ENCODE measurements at places on chromosomes 1 and 21.
A peak's percentile ranks its signal among the peaks of the same experiment; 100 is the strongest.

GRCh38 chr1:1883092-1883873 is 7.6 kb downstream of the GNB1 start:
- DNase-seq = no peak

- DNase-seq = no peak
Observed at GRCh38 chr1:233721004-233721595, 107.2 kb downstream of the KCNK1 start.

DNA sequence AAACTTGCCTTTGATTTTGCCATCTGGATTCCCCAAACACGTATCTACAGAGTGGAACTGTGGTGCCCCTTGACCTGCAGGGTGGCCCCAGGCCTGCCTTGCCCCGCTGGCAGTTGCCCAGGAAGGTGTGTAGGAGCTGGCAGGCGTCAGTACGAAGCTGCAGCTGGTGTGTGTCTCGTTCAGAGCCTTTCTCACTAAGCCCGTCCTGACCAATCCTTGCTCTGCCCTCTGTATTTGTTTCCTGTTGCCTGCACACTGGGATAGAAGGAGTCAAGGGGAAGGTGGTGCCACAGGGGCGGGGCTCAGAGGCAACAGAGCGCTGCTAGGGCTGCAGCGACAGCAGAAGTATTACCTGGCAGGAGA is 5.2 kb upstream of the VSIG8 start:
- DNase-seq = no peak

DNA sequence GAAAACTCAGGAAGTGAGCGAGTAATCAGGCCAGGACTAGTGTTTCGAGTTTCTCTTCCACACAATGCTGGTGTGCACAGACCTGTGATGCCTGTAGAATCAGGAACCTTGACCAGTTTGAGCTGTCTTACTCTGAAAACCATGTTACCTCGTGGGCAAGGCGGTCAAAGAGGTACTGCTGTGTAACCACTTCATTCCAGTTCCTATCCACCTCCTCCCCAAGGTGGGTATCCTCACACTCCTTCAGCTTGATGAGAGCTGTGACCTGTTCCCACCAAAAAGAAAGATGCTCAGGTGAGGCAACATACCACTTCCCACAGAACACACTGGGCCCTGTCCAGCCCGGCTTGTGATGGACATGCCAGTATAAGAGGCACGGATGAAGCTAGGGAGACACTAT is 88.1 kb downstream of the NRDC start:
- no peak for DNase-seq

DNA sequence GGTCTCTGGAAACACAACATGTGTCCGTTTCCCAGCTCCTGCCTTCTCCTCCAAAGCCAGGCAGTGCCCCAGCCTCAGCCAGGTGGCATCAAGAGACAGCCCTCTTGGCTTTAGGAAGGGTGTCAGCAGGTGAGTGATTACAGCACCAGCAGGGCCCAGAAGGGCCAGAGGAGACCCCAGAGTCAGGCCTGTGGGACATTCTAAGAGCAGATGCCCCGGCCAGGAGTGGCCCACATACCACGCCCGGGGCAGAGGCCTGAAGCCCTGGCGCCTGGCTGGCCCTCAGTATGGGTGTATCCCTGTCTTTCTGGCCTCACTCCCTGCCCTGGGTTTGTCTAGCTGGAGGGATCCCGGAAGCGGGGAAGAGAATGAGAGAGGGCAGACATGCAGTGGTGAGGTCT is 109.2 kb downstream of the CASZ1 start:
- no peak for DNase-seq

DNA sequence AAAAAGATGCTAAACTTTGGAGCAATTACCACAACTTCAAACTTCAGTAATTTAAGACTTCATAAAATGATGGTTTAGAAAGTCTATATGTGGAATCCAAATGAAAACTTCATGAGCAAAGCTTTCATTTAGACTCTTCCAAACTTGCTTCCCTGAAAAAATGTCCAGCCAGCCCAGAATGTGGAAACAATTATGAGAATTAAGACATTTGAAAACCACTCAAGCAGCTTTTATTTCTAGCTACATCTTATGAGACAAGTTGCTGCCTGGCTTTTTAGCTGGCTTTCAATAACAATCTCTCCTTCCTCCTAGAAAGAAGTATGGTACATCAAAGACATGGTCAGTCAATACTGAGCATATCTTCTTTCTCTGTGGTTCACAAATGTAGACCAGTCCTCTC is 21.8 kb downstream of the LPAR3 start:
- no peak for DNase-seq

GRCh38 chr1:53266038-53266437 is 27.7 kb upstream of the MAGOH start:
- DNase-seq = no peak

DNA sequence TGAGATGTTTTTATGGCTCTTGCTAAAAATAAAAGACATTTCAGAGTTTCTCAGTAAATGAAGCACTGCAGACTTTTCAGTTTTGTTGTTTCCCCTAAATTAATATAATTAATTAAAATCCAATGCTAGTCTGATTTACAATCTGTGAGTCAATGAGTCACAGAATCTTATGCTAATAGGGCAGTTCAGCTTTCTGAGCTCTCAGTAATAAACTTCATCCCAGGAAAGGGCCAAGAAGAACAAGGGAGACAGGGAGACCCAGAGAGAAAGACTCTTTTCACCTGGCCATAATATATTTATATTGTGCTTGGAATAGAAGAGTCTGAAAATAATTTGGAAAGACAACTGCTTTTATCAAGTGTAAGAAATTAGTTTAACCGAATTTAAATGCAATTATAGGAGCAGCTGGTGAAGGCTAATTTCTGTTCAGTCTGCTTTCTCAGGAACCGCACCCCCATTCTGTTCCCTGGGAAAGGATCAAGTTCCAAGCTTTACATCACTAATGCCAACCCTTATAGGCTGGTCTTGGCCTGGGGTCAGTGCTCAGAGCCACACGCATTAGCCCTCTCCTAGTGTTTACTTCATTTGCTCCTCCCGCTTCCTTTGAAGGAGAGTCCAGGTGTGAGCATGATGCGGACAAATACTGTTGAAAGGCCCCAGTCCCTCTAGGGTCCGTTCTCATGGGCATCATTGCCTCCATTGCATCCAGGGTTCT is 145.6 kb downstream of the ZBTB18 start:
- no peak for DNase-seq

DNA sequence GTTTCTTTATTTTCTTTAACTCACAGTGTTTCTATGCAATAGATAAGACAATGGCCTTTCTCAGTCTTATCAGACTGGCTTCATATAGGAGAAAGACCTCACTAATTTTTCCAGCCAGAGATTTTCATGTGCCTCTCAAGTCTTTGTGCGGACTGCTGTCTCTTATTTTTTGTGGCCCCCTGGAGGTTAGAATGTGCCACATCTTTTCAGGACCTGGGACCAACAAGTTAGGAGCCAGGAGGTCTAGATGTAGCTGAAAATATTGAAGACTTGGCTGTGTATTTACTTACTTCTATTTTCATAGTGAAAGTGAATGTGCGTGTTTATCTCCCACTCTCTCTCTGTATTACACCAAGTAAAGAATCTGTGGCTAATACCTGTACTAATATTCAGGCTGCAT is 42.1 kb upstream of the CFHR3 start:
- no peak for DNase-seq

DNA sequence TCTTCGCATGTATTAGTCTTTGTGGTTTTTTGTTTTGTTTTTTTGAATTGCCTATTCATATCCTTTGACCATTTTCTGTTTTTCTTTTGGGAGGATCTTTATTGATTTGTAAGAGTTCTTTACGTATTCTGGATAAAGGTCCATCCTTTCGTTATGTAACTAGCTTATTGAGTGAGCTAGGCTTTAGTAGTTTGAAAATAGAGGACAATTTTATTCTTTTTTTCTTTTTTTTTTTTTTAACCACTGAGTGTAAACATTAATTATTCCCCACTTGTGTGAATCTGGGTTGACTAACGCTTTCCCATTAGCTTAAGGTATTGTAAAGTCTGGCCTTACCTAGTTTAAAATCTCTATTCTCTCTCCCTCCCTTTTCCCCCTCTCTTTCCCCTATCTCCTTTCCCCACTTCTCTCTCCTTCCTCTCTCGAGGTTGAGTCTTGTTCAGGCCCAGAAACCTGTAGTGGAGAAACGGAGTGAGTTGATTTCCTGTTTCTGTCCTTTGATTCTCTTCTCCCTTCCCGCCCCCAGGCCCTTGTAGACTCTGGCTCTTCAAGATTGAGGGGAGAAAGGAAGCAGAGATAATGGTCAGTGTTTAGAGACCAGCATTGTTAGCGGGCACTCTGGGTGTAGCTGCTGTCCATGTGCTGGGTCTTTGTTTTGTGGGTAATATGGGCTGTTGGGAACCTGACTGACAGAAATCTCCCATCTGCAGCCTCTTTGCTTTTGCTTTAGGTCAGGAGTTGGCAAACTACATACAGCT is 1.5 kb downstream of the MORC3 start:
- DNase-seq = peak; percentile 20

GRCh38 chr1:244678697-244679096 is 25.8 kb downstream of the DESI2 start:
- DNase-seq = no peak

DNA sequence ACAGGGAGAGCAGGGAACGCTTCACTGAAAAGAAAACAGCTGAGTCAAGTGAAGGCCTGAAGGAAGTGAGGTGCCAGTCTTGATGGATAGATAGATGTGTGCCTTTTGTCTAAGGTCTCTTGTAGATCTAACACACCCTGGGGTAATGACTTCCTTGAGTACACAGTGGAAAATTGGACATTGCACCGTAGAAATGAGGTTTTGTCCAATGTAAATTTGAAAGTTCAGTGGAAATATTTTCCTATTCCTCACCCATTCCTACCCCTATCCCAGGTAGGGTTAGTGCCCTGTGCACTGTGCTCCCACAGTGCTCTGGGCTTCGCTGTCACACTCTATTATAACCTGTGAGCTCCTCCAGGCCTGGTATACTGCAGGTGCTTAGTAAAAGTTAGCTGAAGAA is 24.3 kb downstream of the ZMYND12 start:
- no peak for DNase-seq

DNA sequence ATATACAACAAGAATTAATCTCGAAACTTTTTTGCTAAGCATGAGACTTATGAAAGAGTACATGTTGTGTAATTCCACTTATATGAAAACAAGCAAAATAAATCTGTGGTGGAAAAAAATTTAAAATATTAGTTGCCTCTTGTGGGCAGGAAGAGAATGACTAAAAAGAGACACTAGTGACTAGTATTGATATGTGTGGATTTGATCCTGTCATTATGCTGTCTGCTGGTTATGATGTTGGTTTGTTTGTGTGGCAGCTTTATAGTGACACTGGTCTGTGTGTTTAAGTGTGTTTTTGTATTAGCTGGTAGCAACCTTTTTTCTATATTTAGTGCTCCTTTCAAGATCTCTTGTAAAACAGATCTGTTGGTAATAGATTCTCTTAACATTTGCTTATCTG is 267.8 kb upstream of the NRIP1 start:
- DNase-seq = no peak

- no peak for DNase-seq
Observed at GRCh38 chr21:27764056-27764455, 797.2 kb upstream of the ADAMTS5 start.

GRCh38 chr1:79762461-79762860 is 755.9 kb upstream of the ADGRL4 start:
- DNase-seq = no peak

GRCh38 chr21:44792702-44793591 is 8.7 kb downstream of the UBE2G2 start:
- DNase-seq = no peak

DNA sequence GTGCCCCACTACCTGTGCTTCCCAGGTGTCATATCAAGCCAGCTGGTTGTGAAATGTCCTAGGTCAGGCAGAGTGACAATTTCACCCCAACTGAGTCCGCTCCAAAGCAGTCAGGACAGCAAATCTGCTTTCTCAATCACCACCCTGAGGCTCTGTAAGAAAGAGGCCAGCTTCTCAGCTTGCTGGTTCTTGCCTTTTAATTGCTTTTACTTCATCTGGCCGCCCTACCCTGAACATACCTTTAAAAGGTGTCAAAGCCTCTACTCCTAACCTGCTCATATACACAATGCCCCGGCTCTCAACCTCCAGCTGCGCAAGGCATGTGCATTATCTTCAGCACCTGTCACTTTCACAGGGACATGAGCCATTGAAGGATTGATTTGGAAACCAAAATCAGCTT is 581.6 kb downstream of the NPHP4 start:
- DNase-seq = no peak

DNA sequence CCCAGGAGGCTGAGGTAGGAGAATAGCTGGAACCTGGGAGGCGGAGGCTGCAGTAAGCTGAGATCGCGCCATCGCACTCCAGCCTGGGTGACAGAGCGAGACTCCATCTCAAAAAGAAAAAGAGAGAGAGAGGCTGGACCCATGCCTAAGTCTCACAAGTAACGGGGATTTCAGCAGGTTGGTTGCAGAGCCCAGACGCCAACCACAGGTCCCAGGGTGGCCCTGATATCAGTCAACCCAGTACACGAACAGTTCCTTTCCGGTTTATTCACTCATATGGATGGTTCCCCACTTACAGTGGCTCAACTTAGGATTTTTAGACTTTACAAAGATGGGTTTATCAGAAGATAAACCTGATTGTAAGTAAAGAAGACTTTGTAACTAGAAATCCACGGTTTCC is 40.9 kb downstream of the CLSTN1 start:
- DNase-seq = no peak

GRCh38 chr21:33578214-33578613 is 10.3 kb downstream of the DONSON start:
- DNase-seq = no peak

DNA sequence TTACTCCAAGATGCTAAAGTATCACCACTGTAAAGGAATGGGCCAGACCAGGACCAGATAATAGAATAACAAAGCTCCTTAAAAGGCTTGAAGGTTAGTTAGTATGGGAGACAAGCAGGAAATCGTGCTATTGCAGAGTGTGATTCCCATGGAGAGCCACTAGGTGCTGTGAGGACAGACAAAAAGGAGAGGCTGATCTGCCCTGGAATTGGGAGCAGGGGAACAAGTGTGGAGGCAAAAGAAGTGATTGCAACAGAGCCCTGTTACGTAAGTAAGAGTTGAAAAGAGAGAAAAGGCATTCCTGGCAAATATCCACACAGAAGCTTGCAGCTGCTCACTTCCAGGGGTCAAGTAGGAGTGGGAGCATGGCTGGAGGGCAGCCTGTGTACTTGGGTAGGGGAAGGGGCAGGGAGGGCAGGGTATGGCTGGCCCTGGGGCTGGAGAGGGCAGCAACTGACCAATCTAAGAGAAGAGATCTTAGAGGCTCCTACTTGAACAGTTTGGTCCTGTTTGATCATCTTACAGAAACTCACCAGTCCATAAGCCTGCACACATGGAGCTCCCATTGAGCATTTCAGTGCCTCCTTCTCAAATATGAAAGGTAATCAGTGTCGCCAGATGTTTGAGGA is 207.7 kb upstream of the GJB5 start:
- DNase-seq = no peak

GRCh38 chr1:53275566-53275965 is 37.2 kb upstream of the MAGOH start:
- no peak for DNase-seq

GRCh38 chr1:48021792-48022191 is 24.6 kb upstream of the TRABD2B start:
- DNase-seq = no peak
